ENCODE measurements at places on chromosomes 7 and 10. TPM values are rescaled to one million over a fixed set of nuclear protein-coding genes. Genes with fewer than 3 reads are reported as not detected.
A peak's percentile ranks its signal among the peaks of the same experiment; 100 is the strongest.

Gene MSMB
- not detected for total RNA-seq

Gene ASAH2
- 1.4 TPM for total RNA-seq

DNA sequence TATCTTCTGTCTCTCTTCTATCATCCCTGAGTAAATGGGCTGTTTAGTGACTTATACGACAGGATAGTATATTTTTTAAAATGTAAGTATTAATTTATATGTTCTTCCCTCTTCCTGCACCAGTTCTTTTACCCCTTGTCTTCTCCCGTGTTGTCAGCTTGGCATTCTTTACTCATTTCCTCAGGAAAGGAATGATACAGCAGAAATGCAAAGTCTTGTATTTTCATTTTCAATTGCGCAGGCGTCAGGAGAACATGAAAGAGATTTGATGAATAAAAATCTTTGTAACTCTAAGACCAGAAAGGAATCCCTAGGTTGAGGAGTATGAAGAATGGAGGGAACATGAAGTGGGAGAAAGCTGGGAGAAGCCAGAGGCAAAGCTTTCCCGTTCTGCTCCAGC lies 18.8 kb upstream of the VPS41 start:
- DNase-seq, result no peak

GRCh38 chr10:77196614-77197013 lies 441.0 kb downstream of the KCNMA1 start:
- no peak for DNase-seq

Gene RAB19
- total RNA-seq, result not detected

Gene MKX
- 0.31 TPM for total RNA-seq

Gene HOXA4
- total RNA-seq, result 0.12 TPM

DNA sequence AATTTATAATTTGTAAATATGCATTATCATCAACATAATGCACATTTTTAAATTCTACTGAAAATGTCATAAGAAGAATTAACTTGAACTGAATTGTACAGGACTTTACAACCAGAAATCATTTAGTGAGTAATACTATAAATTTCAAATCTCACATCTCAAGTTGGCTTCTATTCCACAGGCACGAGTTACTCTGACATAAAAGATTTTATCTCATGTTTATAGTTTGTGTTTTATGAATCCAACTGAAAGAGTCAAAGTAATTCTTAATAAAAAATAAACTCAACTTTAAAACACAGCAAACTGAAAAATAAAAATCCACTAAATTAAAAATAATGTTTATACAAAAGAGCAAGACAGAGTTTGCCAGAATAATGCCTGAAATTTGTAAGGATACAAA lies 129.2 kb downstream of the CD36 start:
- no peak for DNase-seq

DNA sequence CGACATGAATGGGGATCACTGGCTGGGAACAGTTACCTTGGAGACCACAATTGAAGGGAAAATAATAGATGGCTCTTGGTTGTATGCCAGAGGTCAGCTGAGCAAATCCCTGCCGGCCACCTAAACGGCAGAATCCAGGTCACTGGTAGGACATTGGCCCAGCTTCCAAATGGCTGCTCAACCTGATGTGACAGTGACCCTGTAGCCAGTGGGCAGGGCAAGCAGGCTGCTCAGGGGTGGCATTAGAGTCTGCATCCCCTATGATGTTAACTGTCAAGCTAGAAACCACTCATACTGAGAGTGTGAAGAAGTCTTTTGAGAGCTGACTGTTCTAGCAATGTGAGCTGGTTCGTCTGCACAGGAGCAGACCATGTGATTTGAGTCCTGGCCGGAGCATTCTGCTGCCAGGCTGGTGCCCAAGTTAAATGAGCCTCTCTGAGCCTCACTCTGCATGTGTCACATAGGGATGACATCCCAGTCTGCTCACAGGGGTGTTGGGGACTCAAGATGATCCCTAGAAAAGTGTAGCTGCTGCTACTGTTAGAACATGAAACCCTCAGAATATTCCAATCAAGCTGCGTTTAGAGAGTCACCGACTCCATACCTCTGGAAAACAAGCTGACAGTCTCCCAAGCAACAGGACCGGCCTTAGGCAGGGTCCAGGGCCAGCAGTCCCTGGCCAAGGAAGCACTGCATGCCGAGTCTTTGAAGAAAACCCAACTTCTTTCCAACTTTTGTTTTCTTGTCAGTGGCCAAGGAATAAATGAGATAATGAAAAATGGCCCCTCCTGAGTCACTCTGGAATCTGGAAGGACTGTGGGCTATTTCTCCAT lies 69.7 kb downstream of the VWA2 start:
- DNase-seq, result no peak

DNA sequence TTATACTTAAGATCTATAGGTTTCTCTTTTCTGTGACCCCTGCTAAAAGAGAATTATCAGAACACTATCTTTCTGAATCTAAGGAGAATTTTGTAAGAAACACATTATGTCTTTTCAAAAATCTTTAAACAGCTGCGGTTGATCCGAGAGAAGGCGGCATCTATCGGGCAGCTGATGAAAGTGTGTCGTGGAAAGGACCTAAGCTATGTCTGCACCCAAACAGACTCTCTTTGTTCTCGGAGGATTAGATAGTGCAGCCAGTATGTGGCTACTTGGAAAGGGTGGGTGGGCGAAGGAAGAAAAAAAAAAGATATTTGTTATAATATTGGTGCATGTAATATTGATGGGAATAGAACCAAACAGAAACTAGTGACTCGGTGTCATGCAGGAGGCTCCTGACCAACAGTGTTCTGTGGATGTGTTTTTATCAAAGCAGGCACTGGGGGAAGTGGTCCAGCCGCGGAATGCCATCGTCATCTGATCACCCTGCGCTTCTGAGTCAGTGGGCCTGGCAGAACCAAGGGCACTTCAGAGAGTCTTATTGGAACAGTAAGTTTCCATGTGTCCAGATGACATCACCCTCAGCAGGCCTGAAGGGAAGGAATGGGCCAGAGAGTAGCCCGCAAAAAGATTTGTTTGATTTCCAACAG lies 509.7 kb upstream of the AKR1E2 start:
- peak; percentile 78 for DNase-seq

Gene LBX1
- total RNA-seq, result not detected

DNA sequence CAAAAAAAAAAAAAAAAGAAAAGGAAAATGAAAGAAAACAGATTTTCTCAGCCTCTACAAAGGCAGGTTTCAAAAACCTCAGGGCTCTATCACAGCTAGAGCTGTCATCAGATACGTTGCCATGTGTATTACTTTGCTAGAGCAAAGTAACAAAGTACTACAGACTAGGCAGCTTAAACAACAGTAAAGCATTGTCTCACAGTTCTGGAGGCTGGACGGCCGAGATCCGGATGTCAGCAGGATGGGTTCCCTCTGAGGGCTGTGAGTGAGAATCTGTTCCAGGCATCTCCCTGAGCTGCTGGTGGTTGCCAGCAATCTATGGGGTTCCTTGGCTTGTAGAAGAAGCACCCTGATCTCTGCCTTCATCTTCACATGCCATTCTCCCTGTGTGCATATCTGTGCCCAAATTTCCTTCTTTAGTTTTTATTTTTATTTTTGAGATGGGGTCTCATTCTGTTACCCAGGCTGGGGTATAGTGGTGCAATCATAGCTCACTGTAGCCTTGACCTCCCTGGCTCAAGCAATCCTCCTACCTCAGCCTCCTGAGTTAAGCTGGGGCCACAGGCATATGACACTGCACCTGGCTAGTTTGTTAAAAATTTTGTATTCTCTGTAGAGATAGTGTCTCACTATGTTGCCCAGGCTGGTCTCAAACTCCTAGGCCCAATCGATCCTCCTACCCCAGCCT lies 48.9 kb upstream of the KDM7A start:
- DNase-seq, result no peak

- DNase-seq, result no peak
Observed at GRCh38 chr7:7972128-7972527, 3.5 kb downstream of the GLCCI1 start.

DNA sequence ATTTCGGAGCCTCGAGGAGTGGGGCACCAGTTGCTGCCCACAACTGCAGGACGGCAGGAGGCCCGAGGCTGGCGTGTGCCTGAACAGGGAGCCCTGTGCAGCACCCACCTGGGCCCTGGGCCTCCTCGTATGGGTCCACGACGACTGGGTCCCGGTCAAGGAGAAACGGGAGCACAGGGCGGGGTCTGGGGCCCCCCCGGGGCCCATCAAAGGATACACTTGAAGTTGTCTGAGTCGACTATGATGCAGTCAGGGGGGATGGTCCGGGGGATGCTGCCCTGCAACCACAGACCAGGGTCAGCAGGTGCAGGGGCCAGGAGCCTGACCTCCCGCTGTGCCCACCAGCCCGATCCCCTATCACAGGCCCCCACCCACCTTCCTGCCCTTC lies 28.5 kb upstream of the NKX6-2 start:
- peak; percentile 42 for DNase-seq

DNA sequence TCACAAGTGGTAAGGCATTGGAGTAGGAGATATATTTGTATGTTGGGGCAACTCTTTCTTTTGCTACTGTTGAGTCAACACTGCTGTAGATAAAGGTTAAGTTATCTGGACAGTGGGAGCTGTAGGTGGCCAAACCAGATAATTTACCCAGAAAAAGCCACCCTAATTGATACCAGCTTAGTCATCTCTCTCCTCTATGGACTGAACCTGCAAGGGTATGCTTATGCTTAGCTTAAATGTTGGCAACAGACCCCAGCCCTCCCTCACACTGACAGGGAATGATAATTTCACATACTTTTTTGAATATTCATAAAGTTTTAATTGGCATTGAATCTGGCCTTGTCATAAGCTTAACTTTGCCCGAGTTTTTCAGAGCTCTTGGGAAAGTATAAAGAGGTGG lies 66.3 kb downstream of the CREB5 start:
- DNase-seq, result no peak

Gene CLDN3
- total RNA-seq, result not detected

DNA sequence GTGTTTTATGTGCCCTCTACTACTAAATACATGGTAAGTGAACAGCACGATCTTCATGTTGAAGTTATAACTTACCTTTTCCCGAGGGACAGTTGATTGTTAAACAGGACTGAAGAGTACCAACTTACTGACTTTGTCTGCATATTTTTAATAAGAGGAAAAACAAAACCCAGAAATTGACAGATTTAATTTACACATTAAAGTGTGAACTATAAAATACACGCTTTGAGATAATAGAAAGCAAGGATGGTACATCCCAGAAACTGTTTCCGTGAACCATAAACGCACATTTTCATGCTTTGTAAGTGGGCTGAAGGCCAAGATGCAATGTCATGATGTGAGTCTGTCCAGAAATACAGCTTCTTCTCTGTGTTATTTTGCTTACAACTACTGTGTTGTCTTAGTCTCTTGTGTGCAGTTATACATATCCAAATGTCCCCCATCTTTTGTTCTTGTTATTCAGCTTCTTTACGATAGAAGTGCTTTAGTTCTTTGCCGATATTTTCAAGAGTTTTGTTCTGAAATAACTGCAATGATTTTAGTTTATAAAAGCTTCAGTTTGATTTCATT lies 190.1 kb downstream of the MLLT10 start:
- no peak for DNase-seq

Gene FGL2
- 31.2 TPM for total RNA-seq

DNA sequence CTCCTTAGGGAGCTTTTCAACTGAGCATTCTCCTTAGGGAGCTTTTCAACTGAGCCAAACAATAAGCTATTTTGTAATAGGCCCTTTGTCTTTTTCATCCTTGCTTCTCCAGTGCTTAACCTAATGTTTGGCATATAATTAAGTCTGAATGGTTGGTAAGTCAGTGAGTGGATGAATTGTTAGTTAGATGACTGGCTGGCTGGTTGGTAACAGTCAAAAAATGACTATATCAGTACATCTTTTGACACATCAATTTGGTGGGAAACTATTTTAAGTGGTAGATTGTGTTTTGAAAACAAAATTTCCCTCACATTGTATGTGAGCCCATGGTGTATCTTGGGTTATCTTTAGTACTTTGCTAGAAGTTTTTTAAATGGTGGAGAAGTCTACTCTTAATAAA lies 16.4 kb downstream of the ING3 start:
- DNase-seq, result no peak

Gene OPALIN
- total RNA-seq, result not detected

GRCh38 chr7:133542209-133542780 lies 289.4 kb downstream of the EXOC4 start:
- DNase-seq, result no peak

- peak; percentile 61 for DNase-seq
Observed at GRCh38 chr10:121927318-121927840, 452 bp downstream of the ATE1 start.

GRCh38 chr7:90931986-90932916 lies 332.0 kb upstream of the FZD1 start:
- DNase-seq, result no peak

DNA sequence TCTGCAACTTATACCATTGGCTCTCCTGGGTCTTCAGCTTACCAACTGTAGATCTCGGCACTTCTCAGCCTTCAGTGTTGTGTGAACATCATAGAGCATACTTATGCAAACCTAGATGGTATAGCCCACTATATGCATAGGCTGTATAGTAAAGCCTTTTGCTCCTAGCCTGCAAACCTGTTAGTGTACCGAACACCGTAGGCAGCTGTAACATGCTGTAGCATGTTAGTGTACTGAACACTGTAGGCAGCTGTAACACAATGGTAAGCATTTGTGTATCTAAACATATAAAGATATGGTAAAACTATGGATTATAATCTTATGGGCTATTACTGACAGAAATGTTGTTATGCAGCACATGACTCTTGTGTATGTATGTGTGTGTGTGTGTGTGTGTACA lies 256.9 kb downstream of the WDR11 start:
- no peak for DNase-seq

GRCh38 chr7:138303230-138304070 lies 156.6 kb upstream of the TRIM24 start:
- DNase-seq, result no peak

GRCh38 chr10:114304571-114305421 lies 65.7 kb downstream of the VWA2 start:
- DNase-seq, result peak; percentile 80

DNA sequence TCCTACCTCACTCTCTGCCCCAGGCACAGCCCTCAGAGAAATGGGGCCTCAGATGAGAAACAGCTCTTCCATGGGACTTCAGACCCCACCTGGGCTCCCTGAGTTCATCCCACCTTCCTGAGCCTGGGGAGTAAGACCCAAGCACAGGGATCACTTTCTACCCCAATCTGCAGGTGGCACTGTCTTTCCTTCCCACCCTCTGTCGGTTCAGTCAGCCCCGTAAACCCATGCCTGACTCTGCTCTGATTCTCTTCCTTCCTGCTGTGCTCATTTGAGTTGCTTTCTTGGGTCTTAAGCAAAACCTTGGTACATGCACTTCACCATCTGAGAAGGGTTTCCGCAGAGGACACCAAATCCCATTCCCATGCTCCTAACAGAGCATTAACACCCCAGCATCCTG lies 306.4 kb upstream of the CDC14C start:
- no peak for DNase-seq

GRCh38 chr10:98097616-98098015 lies 36.8 kb upstream of the R3HCC1L start:
- DNase-seq, result no peak

Gene IDI2
- not detected for total RNA-seq

- no peak for DNase-seq
Observed at GRCh38 chr10:2143213-2143835, 406.0 kb upstream of the ADARB2 start.

Gene NEUROG3
- total RNA-seq, result not detected

Gene ZNF736
- total RNA-seq, result 7.7 TPM

Gene BTBD16
- 0.11 TPM for total RNA-seq

- DNase-seq, result no peak
Observed at GRCh38 chr7:47446871-47447466, 134.9 kb downstream of the TNS3 start.

GRCh38 chr7:44519546-44519945 lies 21.6 kb downstream of the NPC1L1 start:
- no peak for DNase-seq

GRCh38 chr7:91343996-91344629 lies 79.9 kb downstream of the FZD1 start:
- DNase-seq, result no peak

- DNase-seq, result no peak
Observed at GRCh38 chr10:102773320-102773719, 29.6 kb downstream of the WBP1L start.
